H1 (cell line): ENCODE measurements at places on chromosomes 6 and 20. TPM values are rescaled to one million over a fixed set of nuclear protein-coding genes. Genes with fewer than 3 reads are reported as not detected.
A peak's percentile ranks its signal among the peaks of the same experiment; 100 is the strongest.

The NMBR gene
- total RNA-seq: not detected in 2 replicates

The HLA-DRA gene
- 4.1 and 5.0 TPM in 2 replicates for total RNA-seq

- no peak overlapping the region for H3K27ac ChIP-seq
- DNase-seq: no peak
- H3K4me3 ChIP-seq: no peak overlapping the region
- H3K27me3 ChIP-seq: no peaks in the 10 kb centered on the region
Measured at GRCh38 chr6:39330057-39330456, 7.6 kb upstream of the KCNK16 start.

GRCh38 chr6:122130026-122130348, 269.5 kb upstream of the HSF2 start:
- no peaks in the 10 kb centered on the region for H3K36me3 ChIP-seq
- H3K4me1 ChIP-seq: no peaks in the 10 kb centered on the region
- no peak for DNase-seq

DNA sequence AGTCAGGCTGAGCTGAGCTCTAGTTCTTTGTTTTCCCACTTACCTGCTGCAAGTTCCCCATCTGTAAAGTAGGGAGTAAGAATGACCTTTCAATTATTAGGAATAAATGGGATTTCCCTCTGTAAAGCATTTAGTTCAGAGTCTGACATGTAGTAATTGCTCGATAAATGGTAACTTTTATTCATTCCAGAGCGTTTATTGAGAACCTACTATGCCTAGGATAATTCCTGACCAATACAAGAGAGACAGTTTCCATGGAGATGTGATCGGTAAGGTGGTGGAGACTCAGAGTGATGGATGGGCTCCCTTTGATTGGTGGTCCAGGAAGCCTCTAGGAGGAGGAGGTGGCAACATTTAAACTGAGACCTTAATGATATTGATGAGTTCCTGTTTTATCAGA, 5.6 kb downstream of the PLEKHG1 start:
- H3K4me1 ChIP-seq: no peaks in the 10 kb centered on the region
- no peak overlapping the region for H3K4me3 ChIP-seq
- H3K36me3 ChIP-seq: no peaks in the 10 kb centered on the region
- DNase-seq: no peak
- H3K27ac ChIP-seq: no peak overlapping the region

GRCh38 chr6:56517155-56517745, 125.4 kb downstream of the DST start:
- no peaks in the 10 kb centered on the region for H3K27me3 ChIP-seq
- H3K27ac ChIP-seq: no peak overlapping the region
- no peak for DNase-seq
- H3K4me3 ChIP-seq: no peak overlapping the region
- H3K4me1 ChIP-seq: no peaks in the 10 kb centered on the region

DNA sequence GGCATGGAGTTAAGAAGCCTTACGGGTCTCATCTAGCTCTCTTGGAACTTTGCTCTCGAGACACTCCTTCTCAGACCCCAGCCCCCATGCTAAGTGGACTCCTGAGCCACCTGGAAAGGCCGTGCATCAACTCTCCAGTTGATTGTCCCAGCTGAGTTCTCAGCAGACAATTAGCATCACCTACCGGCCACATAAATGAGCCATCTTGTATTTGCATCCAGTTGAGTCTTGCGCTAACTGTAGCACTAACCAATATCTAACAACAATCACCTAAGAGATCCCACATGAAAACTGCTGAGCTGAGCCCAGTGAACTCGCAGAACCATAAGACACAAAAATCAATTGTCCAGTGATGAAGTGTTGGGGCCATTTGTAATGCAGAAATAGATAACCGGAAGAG, 49.7 kb downstream of the PCNA start:
- H3K4me1 ChIP-seq: peaks cover 7% of the 10 kb centered on the region; the same call in 1 of the 2 replicates
- no peaks in the 10 kb centered on the region for H3K36me3 ChIP-seq
- no peak overlapping the region for H3K4me3 ChIP-seq
- no peak overlapping the region for H3K27ac ChIP-seq

DNA sequence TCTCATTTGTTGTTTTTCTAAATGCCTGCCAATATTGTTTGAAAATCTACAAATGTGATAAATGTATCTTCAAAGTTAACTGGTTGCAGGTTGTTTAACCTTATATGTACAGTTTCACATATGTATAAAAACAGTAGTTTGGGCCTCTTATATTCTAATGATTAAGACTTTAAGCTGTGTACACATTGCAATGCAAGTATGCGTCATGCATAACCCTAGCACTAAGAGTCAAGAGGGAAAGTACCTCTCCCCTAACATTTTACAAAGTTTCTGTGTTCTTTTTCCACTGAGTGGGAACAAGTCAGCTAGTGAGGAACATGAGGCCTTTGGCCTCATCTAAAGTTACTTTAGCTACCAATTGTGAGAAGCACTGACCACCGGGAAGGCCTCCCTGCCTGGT, 25.7 kb upstream of the MICB start:
- no peak overlapping the region for H3K27ac ChIP-seq
- H3K27me3 ChIP-seq: peaks cover 2% of the 10 kb centered on the region; the same call in 1 of the 2 replicates
- no peak for DNase-seq
- no peak overlapping the region for H3K4me3 ChIP-seq
- H3K4me1 ChIP-seq: no peaks in the 10 kb centered on the region

DNA sequence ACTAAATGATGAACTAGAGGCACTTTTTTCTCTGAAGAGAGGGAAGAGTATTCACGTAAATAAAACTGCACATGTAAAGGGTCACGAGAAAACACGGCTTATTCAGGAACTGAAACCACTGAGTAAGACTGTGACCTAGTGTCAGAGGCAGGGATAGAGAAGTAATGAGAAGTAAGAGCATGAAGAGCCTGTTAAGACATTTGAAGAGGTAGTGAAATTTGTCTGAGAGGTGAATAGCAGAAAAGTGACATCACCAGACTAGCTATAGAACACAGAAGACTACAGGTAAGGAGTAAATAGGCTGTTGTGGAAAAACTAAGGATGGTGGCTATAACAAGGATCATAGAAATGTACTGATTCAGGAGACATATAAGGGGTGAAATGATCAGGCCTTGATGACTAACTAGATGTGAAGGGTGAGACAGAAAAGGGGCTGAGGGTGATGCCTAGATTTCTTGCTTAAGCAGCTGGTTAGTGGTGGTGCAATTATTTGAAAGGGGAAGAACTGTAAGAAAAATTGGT, 76.8 kb downstream of the REV3L start:
- DNase-seq: no peak
- no peaks in the 10 kb centered on the region for H3K4me1 ChIP-seq
- peaks cover 4% of the 10 kb centered on the region for H3K36me3 ChIP-seq
- H3K4me3 ChIP-seq: no peak overlapping the region

DNA sequence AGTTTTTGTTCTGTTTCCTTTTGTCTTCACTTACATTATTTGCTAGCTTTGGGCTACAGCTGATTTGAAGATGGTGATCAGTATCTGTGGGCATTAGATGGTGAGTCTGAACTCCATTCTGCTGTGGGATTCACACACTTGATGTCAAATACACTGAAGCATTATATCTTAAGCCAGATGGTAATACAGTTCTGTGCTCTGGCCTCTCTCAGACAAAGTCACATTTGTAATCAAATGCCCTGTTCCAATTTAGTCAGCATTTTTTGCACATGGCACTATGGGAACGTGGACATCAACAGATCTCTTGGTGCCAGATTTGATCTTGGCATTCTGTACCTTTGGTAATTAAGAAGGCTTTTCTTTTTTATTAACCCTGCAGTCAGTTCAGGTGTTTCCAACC, 56.0 kb downstream of the SASH1 start:
- DNase-seq: no peak
- no peak overlapping the region for H3K4me3 ChIP-seq

GRCh38 chr20:44247586-44248409, 690 bp downstream of the GDAP1L1 start:
- H3K27ac ChIP-seq: no peak overlapping the region
- H3K27me3 ChIP-seq: no peaks in the 10 kb centered on the region
- DNase-seq: peak; percentile 96
- H3K4me1 ChIP-seq: no peaks in the 10 kb centered on the region
- H3K4me3 ChIP-seq: peak overlapping the region; percentile 77

- no peak overlapping the region; the same call in 1 of the 2 replicates for H3K4me3 ChIP-seq
- H3K27me3 ChIP-seq: no peaks in the 10 kb centered on the region
- no peak overlapping the region for H3K27ac ChIP-seq
- no peak for DNase-seq
Measured at GRCh38 chr20:48794816-48795457, 32.9 kb downstream of the PREX1 start.

DNA sequence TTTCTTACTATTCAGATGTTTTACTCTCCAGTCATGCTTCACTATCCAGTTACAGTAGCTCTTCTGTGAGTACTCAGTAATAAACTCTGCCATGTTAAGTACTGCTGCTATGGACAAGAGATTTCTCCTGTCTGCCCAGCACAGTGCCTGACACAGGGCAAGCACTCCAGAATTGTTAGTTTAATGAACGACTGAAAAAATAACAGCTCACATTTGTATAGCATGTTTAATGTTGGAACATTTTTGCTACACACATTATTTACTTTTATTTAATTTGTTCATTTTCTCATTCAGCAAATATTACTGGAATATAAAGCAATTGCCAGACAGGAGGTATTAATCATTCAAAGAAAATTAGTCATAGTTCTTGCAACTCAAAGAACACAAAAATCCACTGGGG, 142.6 kb upstream of the HMGN3 start:
- H3K4me3 ChIP-seq: no peak overlapping the region
- H3K27me3 ChIP-seq: no peaks in the 10 kb centered on the region

GRCh38 chr6:132683543-132683942, 24.6 kb upstream of the TAAR1 start:
- no peak overlapping the region for H3K4me3 ChIP-seq
- H3K27me3 ChIP-seq: no peaks in the 10 kb centered on the region
- H3K36me3 ChIP-seq: no peaks in the 10 kb centered on the region
- no peaks in the 10 kb centered on the region for H3K4me1 ChIP-seq
- DNase-seq: no peak
